IMR-90 (cell line): ENCODE measurements at places on chromosomes 5 and 9. TPM values are rescaled to one million over a fixed set of nuclear protein-coding genes. Genes with fewer than 3 reads are reported as not detected.

DNA sequence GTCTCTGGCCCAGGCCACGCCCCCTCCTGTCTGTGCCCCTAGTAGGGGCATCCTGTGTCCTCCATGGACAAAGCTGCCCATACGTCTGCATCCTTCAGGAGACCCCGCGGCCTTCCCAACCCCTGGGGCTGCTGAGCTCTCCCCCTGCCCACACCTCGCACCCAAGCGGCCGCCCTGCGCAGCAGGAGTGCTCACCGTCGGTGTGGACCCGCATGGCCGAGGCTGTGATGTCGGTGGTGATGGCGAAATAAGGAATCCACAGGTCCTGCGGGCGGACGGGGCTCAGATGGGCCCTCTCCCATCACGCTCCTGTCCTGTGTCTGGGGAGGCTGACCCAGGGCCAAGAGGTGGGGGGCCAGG lies 4.8 kb upstream of the NSMF start:
- H3K4me3 ChIP-seq = no peak overlapping the region
- DNase-seq = no peak
- H3K27ac ChIP-seq = no peak overlapping the region

DNA sequence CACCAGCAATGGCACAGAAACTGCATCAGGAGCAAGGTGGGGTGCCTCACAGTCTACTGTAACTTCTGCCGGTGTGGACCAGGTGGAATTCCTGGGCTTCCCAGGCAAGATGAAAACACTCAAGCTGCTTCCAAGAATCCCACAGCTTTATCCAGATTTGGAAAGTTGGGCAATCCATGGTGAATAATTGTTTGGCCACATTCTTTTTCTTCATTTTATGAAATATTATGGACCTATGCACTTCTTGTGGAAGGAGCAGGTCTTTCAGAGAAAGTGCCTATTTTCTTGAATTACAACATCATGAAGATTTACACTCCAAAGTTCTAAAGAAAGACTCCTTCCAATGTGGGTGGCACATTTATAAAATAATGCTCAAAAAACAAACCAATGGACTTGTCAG lies 503.6 kb downstream of the SEMA5A start:
- H3K27ac ChIP-seq = no peak overlapping the region
- no peak overlapping the region for H3K4me3 ChIP-seq
- no peak for DNase-seq
- peaks cover 7% of the 10 kb centered on the region for H3K4me1 ChIP-seq

GRCh38 chr5:18281947-18282581 lies 647.8 kb downstream of the TAF11L14 start:
- DNase-seq = peak; percentile 62
- no peak overlapping the region for H3K4me3 ChIP-seq
- no peaks in the 10 kb centered on the region for H3K4me1 ChIP-seq
- no peaks in the 10 kb centered on the region for H3K36me3 ChIP-seq

GRCh38 chr9:131685753-131686706 lies 53.8 kb downstream of the RAPGEF1 start:
- no peak for DNase-seq
- H3K27me3 ChIP-seq = no peaks in the 10 kb centered on the region
- H3K4me1 ChIP-seq = no peaks in the 10 kb centered on the region
- H3K4me3 ChIP-seq = no peak overlapping the region
- H3K27ac ChIP-seq = no peak overlapping the region

- DNase-seq = no peak
- H3K27me3 ChIP-seq = peaks cover 25% of the 10 kb centered on the region
- H3K27ac ChIP-seq = no peak overlapping the region
- no peak overlapping the region for H3K4me3 ChIP-seq
- no peaks in the 10 kb centered on the region for H3K36me3 ChIP-seq
- H3K4me1 ChIP-seq = peaks cover 3% of the 10 kb centered on the region; the same call in 1 of the 2 replicates
These were observed 16.9 kb upstream of the NKD2 start for GRCh38 chr5:991472-992267.

The HRH2 gene
- not detected in 2 replicates for polyA plus RNA-seq

The NUTM2G gene
- polyA plus RNA-seq = not detected in 2 replicates

The HTR1A gene
- polyA plus RNA-seq = not detected in 2 replicates
